ENCODE measurements at places on chromosomes 2 and 18.

DNA sequence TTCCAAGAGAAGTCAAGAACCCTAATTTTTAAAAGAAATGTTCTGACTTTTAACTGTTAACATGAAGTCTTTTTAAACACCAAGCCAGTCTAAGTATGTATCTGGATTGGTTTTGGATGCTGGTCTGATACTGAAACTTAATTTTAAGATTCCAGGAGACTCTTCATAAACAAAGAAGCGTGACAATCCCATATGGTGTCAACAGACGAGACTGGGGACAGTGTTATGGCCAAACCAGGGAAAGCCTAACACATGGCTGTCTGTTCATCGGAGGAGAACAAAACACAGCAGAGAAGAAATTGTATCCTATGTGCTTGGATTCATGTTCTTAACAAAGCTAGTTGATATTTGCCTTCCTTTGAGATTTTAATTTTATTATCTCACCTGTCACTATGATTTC lies 80.5 kb upstream of the UPP2 start:
- no peak for DNase-seq

DNA sequence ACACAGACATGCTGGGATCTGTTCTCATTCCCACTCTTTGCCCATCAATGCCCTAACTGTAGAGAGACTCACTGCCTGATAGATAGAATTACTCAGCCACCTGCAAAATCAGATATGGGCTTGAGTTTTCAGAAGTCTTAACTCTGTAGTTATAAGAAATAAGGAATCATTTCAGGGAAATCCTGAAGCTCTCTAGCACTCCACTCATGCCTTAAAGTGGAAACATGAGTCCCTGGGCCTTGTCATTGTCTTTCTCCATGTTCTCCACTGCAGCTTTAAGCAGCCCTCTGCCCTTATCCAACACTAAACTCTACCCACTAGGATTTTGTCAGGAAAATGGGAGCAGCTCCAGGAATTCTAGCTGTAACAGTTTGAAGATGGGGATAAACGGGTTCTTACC lies 192.5 kb downstream of the SNTG2 start:
- DNase-seq, result no peak

GRCh38 chr2:64655018-64655664 lies 1.4 kb upstream of the SERTAD2 start:
- no peak for DNase-seq

DNA sequence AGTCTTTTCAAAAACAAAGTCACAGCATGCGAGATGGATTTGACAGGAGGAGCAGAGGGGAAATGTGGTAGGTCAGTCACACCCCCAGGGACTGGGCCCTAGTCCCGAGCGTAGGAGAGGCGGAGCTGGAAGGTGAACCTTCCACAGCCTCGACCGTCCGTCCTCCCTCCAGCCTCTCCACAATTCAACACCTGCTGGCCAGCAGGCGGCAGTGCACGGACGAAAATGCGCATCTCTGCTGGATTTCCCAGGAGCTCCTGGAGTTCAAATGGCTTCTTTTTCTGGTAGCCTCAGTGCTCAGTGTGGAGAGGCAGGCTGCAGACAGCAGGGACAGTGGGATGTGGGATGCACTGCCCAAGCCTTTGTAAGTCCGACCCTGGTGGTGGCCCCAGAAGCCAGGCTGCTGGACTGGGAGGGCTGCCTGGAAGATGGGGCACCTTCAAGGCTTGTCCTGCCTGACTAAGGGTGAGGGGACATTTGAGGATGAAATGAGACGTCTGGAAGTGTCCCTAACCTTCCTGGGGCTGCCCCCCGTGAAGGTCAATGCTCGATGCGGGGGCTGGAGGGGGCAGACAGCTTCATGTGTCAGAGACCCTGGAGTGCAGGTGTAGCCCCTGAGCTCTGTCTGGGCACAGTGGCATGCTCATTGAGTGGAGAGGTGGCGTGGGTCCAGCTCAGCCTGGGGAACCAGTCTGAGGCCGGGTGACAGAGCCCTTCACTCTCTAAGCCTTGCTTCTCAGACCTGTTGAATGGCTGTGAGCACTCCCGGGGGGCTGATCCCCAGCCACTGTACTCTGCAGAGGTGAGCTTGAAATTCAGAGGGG lies 189.5 kb downstream of the TFCP2L1 start:
- DNase-seq, result no peak

- DNase-seq, result no peak
Measured at GRCh38 chr2:171244970-171245782, 84.5 kb upstream of the TLK1 start.

DNA sequence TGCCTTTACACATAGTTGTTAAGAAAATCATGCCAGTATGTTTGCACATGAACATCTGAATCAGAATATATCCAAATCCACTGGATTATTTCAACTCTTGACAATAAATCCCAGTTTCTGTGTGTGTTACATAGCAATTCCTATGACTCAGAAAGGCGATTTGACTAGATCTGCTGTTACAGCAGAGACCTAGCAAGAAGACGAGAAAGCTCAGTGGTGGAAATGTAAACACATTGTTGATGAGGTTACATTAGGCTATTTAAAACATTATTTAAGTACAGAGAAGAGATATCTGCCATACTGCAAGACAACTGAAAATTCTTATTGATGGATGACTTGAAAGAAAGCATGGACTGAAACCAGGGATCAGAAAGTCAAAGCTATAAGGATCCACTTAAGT lies 73.0 kb upstream of the SMIM21 start:
- no peak for DNase-seq

DNA sequence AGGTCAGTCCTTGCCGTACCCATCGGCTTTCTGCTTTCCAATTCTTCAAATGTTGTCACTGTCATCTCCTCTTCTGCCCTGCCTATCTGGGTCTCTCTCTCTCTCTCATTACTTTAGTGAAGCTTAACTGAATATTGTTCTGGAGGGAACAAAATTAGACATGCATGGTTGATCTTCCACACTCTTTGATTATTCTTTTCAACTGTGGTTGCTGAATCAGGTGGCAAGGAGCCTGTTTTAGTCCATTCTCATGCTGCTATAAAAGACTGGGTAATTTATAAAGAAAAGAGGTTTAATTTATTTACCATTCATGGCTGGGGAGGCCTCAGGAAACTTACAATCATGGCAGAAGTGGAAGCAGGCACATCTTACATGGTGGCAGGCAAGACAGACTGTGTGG lies 157.9 kb downstream of the ARL4C start:
- no peak for DNase-seq

DNA sequence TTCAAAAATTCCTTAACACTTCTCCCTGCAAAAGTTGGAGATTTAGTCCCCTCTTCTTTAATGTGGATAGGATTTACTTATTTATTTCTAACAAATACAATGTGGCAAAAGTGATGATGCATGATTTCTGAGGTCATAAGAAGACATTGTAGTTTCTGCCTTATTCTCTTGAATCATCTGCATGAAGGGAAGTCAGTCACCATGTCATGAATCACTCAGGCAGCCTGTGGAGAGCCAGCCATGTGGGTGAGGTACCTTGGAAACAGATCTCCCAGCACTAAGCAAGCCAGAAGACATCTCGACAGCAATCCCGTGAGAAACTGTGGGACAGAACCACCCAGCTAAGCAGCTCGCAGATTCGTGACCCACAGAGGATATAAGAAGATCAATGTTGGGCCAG lies 2.7 kb upstream of the ZC3H8 start:
- DNase-seq, result no peak

GRCh38 chr2:99382143-99382542 lies 45.0 kb downstream of the EIF5B start:
- no peak for DNase-seq

- no peak for DNase-seq
Measured at GRCh38 chr2:216074794-216075193, 6.8 kb downstream of the PECR start.

DNA sequence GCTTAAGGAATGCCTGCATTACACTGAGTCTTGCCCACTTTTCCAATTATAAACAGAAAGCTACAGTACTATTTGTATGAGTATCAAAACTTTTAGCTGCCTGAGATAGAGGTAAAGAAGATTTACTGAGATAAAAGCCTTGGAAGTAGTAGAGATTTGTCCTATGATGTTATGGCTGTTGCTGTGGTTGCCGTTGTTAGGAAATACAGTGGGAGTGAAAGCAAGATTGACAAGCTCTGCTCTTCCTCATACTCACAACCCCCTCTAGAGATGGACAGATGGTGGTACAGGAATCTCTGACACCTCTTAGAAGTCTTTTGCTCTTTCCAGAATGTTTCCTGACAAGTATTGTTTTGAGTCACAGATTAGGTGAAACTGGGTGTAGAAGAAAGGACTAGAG lies 242.5 kb downstream of the RPIA start:
- DNase-seq, result no peak

- no peak for DNase-seq
Measured at GRCh38 chr2:83470928-83471327, 988.2 kb downstream of the SUCLG1 start.

- no peak for DNase-seq
Measured at GRCh38 chr2:8537562-8538155, 144.2 kb upstream of the ID2 start.

DNA sequence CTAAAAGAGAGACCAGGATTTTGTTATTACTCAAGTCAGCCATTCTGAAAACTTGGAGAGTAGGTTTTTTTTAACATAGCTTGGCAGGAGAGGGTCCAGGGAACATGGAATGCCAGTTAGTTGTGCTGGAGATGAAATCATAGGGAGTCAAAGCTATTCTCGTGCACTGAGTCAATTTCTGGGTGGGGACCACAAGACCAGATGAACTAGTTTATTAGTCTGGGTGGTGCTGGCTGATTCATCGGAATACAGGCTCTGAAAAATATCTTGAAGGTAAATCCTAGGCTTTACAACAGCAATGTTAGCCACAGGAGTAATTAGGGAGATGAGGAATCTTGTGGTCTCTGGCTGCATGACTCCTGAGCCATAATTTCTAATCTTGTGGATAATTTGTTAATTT lies 921.4 kb downstream of the TRIB2 start:
- DNase-seq, result no peak

- DNase-seq, result no peak
Measured at GRCh38 chr2:207387001-207387571, 142.7 kb upstream of the CREB1 start.

DNA sequence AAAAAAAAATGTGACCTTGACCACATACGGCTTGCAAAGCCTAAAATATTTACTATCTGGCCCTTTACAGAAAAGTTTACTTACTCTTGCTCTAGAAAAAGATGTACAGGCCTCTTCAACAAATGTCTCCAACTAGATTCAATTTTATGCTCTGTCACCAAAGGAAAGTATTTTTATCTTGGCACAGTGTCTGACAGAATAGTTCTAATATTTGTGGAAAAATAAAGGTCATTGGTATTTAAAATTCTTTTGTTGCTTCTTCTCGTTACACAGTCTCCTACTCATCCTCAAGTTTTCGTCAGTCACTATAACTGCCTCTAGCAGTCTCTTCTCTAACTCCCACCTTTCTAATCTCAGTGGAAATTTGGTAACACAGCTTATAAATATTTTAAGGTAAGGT lies 1.4 kb downstream of the RBKS start:
- DNase-seq, result no peak

Measured in T-helper 22 cell (primary cell).